ENCODE measurements at places on chromosomes 3 and 15. TPM values are rescaled to one million over a fixed set of nuclear protein-coding genes. Genes with fewer than 3 reads are reported as not detected.

ERC2 gene
- total RNA-seq: 0.12 TPM

DNA sequence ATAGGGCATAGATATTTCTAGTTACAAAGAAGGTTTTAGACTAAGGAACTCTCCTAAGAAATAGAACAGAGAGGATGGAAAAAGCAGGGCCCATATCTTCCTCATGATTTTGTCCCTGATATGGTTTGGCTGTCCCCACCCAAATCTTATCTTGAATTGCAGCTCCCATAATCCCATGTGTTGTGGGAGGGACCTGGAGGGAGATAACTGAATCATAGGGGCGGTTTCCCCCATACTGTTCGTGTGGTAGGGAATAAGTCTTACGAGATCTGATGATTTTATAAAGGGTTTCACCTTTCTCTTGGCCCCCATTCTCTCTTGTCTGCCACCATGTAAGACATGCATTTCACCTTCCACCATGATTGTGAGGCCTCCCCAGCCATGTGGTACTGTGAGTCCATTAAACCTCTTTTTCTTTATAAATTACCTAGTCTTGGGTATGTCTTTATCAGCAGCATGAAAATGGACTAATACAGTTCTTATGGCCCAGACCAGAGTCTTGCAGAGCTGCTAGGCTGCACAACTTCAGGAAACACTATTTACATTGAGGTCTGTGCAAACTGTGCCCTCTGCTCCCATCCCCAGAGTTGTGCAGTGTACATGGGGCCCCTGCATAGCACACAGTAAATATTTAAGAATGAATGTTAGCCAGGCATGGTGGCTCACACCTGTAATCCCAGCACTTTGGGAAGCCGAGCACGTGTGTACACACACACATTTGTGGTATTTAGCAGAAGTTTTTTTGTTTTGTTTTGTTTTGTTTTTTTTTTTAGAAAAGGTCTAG lies 20.3 kb upstream of the CA12 start:
- H3K36me3 ChIP-seq: no peaks in the 10 kb centered on the region
- H3K27ac ChIP-seq: no peak overlapping the region
- H3K4me1 ChIP-seq: peaks cover 5% of the 10 kb centered on the region
- no peak for DNase-seq

- H3K27ac ChIP-seq: no peak overlapping the region
- no peaks in the 10 kb centered on the region for H3K36me3 ChIP-seq
- H3K27me3 ChIP-seq: no peaks in the 10 kb centered on the region
- no peak for DNase-seq
- H3K4me1 ChIP-seq: peaks cover 2% of the 10 kb centered on the region
These were observed 68.3 kb upstream of the SLC6A6 start for GRCh38 chr3:14334136-14334535.

LYSMD2 gene
- total RNA-seq: 14.5 TPM

PCOLCE2 gene
- 0.38 TPM for total RNA-seq

SYNPR gene
- total RNA-seq: not detected
